ENCODE measurements at places on chromosomes 3 and 15.
A peak's percentile ranks its signal among the peaks of the same experiment; 100 is the strongest.

DNA sequence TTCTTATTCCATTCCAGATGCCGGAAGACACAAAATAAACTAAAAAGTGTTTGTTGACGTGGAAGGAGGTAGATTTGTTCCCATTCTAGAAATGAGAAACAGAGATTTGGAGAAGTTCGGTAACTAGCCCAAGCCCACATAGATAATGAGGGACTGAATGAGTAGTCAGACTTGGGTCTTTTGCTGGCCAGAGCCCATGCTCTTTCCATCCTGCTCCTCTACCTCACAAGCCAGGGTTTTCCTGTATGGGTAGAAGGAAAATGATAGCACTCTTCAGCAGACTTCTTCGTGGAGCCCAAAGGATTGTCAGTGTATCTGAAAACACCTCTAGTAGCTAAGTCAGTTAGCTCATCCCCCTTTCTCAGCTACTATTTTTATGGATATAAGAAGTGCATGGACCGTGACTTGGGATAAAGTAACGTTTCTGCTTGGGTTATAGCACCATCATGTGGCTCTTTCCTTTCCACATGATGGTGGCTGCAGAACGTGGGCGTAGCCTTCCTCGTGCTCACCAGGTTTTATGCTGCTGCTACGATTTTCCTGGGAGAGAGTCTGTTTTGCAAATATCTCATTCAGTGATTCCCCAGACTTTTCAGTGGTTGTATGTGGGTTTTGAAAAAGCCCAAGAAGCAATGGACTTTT is 84.6 kb downstream of the DGKG start:
- peak; percentile 69 for DNase-seq

- DNase-seq, result no peak
Measured at GRCh38 chr3:131228522-131228921, 153.1 kb upstream of the NUDT16 start.

GRCh38 chr3:71893122-71893521 is 108.2 kb upstream of the PROK2 start:
- DNase-seq, result no peak

GRCh38 chr3:160205606-160206005 is 19.6 kb upstream of the C3orf80 start:
- DNase-seq, result no peak

All from Caki2 (cell line).